ENCODE measurements at places on chromosomes 6 and 20. TPM values are rescaled to one million over a fixed set of nuclear protein-coding genes. Genes with fewer than 3 reads are reported as not detected.

SYCP2 gene
- 0.26 TPM for total RNA-seq

RAB44 gene
- total RNA-seq: under 0.01 TPM

ZNF391 gene
- total RNA-seq: 0.53 TPM

SIGLEC1 gene
- total RNA-seq: not detected

RNF182 gene
- total RNA-seq: not detected

GTF2H4 gene
- 10.0 TPM for total RNA-seq

CENPQ gene
- total RNA-seq: 1.7 TPM

PHACTR3 gene
- total RNA-seq: 32.0 TPM

GSTA3 gene
- not detected for total RNA-seq

TMEM217 gene
- total RNA-seq: 0.38 TPM

IPCEF1 gene
- total RNA-seq: under 0.01 TPM

GPLD1 gene
- 0.26 TPM for total RNA-seq

SLC17A9 gene
- total RNA-seq: 0.53 TPM

ZSCAN31 gene
- 12.1 TPM for total RNA-seq

PRND gene
- total RNA-seq: not detected

MLIP gene
- 0.53 TPM for total RNA-seq

SLC35F1 gene
- not detected for total RNA-seq

C20orf204 gene
- 1.2 TPM for total RNA-seq

LY6G6F gene
- total RNA-seq: not detected

SLC32A1 gene
- total RNA-seq: not detected

ZNF334 gene
- 1.6 TPM for total RNA-seq

ATRN gene
- total RNA-seq: 50.0 TPM

CASS4 gene
- 0.13 TPM for total RNA-seq

SNX14 gene
- 119 TPM for total RNA-seq

TRDN gene
- not detected for total RNA-seq

ACSS1 gene
- 0.64 TPM for total RNA-seq

ZNF318 gene
- total RNA-seq: 2.1 TPM

GINM1 gene
- 30.8 TPM for total RNA-seq

SRPK1 gene
- 56.3 TPM for total RNA-seq

CCN2 gene
- total RNA-seq: 1.3 TPM

OXT gene
- not detected for total RNA-seq

TP53TG5 gene
- not detected for total RNA-seq

CAP2 gene
- 2.1 TPM for total RNA-seq

FAM83D gene
- total RNA-seq: 5.1 TPM

MYLK2 gene
- not detected for total RNA-seq

SLC25A27 gene
- total RNA-seq: 5.3 TPM

KIF25 gene
- not detected for total RNA-seq

CYP24A1 gene
- total RNA-seq: 6.9 TPM

AIF1 gene
- not detected for total RNA-seq

IL20RA gene
- 4.5 TPM for total RNA-seq

BEND6 gene
- total RNA-seq: 0.53 TPM

OR2B6 gene
- total RNA-seq: not detected

GSTA2 gene
- total RNA-seq: not detected

RBBP8NL gene
- total RNA-seq: 1.0 TPM

SLC17A2 gene
- not detected for total RNA-seq

SAMHD1 gene
- total RNA-seq: 2.2 TPM

PTCHD4 gene
- 2.6 TPM for total RNA-seq

SGK2 gene
- total RNA-seq: 0.38 TPM

REM1 gene
- total RNA-seq: not detected

FOXS1 gene
- not detected for total RNA-seq

MAP3K4 gene
- total RNA-seq: 41.3 TPM

KHDC1 gene
- total RNA-seq: 1.7 TPM

TGM3 gene
- 11.8 TPM for total RNA-seq

TCP11 gene
- not detected for total RNA-seq

ME1 gene
- 37.6 TPM for total RNA-seq

RIMS1 gene
- total RNA-seq: under 0.01 TPM
